Fibroblast of lung (primary cell): ENCODE measurements at places on chromosomes 7 and 10. TPM values are rescaled to one million over a fixed set of nuclear protein-coding genes. Genes with fewer than 3 reads are reported as not detected.

ABLIM1 gene
- 4.9 and 5.3 TPM in 2 replicates for total RNA-seq

TLL2 gene
- total RNA-seq = 0.17 and 0.26 TPM in 2 replicates

NME8 gene
- total RNA-seq = not detected in 2 replicates

CEP55 gene
- total RNA-seq = 2.1 and 19.0 TPM in 2 replicates

PRSS37 gene
- total RNA-seq = not detected in 2 replicates

INTS15 gene
- 7.1 and 9.0 TPM in 2 replicates for total RNA-seq

HOXA4 gene
- 0.33 and 0.51 TPM in 2 replicates for total RNA-seq

CAV1 gene
- 174 and 461 TPM in 2 replicates for total RNA-seq

GPR141 gene
- under 0.01 TPM in 1 of 2 replicates, not detected in the other for total RNA-seq
